ENCODE measurements at places on chromosomes 3 and 15.
A peak's percentile ranks its signal among the peaks of the same experiment; 100 is the strongest.

DNA sequence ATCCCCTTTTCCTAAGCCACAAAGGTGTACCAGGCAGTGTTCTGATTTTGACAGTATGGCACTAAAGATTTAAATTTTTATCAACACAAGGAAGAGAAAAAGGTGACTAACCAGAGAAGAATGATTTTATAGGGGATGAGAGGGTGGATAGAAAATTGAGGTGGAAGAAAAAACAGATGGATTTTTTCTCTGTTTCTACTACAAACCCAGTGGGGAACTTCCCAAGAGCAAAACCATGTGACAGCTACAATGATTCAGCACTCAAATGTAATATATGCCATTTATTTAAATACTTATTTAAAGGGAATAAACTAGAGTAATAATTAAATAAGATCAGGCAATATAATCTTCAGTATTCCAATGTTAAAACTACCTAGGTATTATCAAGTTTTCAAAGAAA lies 11.1 kb downstream of the DCUN1D1 start:
- no peak for DNase-seq

DNA sequence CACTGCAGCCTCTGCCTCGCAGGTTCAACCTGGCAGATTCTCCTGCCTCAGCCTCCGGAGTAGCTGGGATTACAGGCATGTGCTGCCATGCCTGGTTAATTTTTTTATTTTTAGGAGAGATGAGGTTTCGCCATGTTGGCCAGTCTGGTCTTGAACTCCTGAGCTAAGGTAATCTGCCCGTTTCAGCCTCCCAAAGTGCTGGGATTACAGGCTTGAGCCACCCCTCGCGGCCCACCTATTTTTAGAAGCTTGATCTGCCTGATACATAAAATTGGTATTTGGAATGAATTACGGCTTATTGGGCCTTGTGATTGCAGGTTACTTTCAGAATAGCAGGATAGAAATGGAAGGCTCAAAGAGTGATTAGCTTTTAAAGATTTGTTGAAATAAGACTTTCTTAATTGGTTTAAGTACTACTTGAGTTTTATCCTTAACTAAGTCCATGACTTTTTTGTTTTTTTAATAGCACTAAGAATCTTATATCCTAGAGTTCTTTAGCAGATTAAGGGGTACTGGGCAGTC lies 25.0 kb downstream of the GMPS start:
- no peak for DNase-seq

- no peak for DNase-seq
Observed at GRCh38 chr3:45544024-45544716, 50.4 kb upstream of the LIMD1 start.

DNA sequence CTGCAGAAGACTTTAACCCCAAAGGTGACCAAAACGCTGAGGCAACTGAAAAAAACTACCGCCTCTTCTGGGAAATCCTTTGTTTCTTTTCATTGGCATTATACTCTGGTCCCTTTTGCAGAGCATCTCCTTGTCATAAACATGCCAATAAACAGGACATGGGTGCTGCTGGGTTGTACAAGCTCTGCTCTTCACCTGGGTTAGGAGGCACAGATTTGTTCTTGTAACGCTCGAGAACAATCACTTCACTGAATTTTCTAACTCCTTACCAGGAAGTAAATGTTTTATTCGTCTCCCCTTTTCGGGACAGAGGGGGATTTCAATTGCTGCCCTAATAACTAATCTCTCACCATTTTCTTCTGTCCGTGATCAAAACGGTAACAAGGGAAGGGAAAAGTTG lies 1.3 kb downstream of the PLCH1 start:
- DNase-seq = no peak

DNA sequence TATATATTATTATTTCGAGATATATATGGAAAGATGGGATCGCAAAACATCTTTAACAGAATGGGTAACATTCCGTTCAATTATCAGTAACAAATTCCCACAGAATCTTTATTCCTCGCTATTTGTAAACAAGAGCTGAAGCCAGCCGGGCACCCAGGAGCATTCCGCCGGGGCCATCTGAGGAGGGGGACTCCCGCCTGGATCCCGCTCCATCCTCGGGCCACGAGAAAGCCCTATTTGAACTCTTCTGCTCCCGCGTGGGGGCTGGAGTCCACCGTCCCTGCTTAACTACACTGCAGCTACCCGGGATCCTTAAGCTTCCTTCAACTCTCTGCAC lies 687 bp downstream of the GPR176 start:
- DNase-seq = no peak

- DNase-seq = no peak
Observed at GRCh38 chr15:84818261-84819131, 1.3 kb downstream of the ALPK3 start.

DNA sequence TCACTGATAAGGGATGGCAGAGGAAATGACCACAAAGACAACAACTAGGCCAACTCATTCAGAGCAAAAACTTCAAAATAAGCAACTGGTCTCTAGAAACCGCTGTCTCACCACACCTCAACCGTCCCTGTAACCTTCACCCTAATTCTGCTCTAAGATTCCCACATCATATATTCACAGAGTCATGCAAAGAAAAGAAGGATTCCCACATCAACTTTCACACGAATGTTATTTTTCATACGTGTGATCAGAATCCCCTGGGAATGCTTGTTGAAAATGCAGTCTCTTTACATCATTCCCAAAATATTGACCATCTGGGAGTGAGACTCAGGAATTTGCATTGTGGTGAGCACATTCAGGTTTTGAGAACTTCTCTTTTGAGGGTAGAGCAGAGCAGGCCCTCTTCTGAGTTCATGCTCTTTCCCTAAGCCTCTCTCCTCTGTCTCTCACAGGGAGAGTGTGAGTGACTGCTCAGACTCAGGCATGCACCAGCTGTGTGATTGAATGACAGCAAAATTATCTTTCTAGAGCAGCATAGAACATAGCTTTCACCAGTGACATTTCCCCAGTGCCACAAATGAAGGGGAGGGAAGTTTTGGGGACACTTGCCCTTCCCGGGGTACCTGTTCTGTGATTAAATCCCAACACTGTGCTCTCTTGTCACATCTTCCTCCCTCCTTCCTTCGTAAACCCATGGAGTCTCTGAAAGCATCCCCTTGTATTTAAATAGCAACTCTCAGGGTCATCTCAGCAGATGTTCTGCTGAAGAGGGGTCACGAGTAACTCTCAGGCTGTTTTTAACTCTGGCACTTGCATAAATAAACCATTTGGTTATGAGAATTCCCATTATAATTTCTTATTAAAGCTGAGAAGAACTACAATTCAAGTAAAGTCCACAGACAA lies 170.9 kb downstream of the PLCL2 start:
- DNase-seq = no peak

DNA sequence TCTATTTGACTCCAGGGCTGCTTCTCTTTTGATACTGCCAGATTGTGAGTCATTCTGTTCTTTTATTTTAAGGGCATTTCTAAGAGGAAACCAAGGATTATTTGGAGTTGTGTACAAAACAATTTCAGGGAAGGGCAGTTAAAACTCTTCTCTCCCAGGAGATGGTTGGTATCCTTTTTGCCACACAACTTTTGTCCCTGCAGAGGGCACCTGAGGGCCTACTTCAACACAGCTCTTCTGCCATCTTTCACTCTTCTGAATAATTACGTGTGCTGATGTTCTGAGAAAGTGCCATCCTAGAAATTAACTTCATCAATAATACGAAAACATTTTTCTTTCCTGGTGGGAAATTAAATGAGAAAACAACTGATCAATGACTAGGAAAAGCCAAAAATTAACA lies 75.7 kb upstream of the GADL1 start:
- peak; percentile 5 for DNase-seq

GRCh38 chr15:83767741-83768140 lies 113.8 kb downstream of the ADAMTSL3 start:
- no peak for DNase-seq

- no peak for DNase-seq
Observed at GRCh38 chr3:168322941-168323340, 227.2 kb upstream of the GOLIM4 start.

DNA sequence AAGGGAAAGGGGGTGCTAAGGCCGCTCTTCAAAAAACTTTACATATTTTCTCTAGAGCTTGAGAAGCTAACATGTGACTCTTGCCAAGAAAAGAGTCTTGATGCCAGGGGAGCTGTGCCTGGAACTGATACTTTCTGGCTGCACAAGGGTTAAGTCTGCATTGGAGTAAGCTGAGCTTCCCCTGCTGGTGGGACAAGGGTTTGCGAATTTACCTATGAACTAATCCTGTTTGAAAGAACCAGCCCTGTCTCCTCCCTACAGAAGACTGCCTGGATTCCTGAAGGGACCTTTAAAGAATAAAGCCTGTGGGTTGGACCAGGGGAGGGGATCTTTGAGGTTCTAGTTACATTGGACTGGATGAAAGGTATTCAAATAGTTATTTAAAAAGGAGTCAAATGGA lies 58.3 kb upstream of the EPHA3 start:
- no peak for DNase-seq

DNA sequence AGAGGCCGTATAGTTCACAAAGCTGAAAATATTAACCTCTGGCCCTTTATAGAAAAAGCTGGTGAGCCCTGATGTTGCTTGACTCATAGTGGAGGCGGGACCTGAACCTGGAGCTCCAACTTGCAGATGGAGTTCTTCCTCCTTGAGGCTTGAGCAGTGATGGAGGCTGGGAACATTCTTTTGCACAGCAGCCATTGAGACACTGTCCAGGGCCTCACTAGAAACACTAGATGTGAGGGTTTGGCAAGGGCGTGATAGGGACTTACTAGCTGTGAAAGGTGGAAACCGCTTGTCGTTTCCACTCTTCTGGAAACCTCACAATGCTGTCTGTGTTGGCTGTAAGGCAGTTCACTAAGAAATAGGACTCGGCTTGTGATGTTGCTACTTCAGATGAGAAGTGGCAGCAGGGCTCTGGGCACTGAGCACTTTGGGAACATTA lies 12.5 kb downstream of the SMAD6 start:
- no peak for DNase-seq

DNA sequence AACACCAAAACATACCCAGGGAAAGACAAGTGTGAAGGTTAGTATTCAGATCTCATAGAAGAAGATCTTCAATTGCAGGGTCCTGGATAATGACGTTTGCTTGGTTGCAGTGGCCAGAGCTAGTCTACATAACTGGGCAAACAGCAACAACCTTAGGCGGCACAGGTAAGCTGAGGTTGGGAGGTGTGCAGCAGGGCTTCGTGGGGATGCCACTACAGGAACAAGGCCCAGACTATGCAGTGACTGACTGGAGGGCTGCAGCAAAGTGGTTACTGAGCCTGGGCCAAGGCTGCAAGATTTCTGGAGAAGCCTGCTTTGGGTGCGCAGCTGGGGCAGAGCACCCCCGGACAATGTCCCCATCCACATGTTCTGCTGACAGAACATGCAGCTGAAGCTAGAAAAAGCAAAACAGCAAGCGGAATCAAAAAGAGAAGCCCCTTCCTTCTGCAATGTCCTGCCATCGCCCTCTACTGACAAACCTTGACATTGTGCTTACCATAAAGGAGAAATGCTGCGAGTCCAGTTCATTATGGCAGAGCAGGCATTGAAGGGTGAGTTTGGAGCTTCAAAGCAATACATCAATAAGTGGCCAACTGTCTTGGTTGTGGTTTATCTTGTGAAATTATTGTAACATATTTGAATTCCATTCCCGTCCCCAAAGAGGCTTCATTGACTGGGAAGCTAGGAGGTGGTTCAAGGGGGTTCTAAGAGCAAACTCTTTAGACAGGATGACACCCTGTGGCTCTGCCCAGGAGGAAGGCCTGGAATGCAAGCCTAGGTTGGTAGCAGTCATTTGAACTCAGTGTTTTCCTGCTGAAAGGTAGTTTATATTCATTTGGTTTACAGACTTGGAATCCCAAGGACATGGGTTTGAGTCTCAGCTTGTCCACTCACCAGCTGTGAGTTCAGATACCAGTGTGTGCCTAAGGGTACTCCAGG lies 217.0 kb downstream of the PDCD6IP start:
- DNase-seq = no peak

DNA sequence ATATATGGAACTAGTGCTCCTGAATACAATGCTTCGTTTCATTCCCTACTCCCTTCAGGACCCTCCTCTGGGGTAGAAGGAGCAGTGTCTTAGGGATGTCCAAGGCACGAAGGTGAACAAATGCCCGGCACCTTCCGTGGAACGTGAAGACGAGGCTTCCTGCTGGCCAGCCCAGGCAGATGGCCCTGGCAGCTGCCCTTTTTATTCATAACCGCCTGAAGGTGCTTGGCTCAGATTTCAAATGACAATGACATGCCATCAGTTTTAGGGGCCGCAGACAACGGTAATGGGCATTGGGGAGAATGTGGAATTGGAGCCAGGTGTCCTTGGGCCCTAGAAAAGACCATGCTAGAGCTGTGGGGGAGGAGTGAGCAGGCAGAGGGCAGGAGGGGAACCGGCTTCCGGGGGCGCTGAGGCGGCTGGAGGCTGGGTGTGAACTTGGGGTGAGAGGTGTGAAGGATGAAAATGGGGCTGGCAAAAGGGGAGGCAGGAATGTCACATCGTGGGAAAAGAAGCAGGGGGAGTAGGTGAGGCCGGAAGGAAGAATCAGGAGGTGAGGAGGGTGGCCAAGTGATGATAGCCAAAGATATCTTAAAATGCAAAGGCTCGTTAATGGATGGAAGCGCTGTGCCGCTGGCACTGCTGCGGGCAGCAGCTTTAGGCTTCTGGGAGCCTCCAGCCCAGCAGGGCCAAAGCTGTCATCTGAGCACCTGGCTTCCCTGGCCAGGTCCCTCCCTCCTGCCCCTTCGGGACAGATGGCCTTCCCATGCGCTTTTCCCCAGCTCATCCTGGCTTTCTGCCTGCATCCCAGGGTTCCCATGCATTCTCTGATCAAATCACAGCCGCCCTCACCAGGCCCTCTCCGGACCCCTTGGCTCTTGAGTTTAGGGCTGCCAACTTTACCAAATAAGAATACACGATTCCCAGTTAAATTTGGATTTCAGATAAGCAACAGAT lies 93.7 kb downstream of the TMEM266 start:
- DNase-seq = no peak

DNA sequence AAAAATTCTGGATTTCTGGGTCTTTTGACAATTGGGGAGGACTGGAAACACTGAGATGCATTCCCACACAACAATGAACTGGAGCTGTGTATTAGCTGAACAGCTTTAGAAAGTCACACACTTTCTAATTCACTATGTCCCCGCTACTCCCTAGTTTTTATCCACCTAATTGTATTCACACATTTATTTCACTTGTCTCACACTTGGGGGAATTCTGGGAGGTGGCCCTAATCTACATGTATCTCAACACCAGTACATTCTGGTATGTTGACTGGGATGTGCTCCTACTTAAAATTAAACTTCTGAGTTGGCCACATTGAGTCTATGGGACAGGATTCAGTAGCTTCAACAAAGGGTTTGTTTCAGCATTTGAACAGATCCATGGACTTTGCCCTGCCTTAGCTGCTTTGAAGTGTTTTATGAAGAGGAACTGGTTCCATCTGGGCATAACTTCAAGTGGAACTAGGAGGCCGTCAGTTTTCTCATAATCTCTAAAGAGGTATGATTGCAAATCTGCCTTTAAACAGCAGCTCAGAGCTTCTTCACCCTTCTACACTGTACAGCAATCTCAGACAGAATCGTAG lies 106.5 kb upstream of the CMC1 start:
- DNase-seq = no peak

- no peak for DNase-seq
Observed at GRCh38 chr3:16886303-16886683, 1.5 kb downstream of the PLCL2 start.

GRCh38 chr3:178284181-178284580 lies 252.1 kb upstream of the KCNMB2 start:
- no peak for DNase-seq
